ENCODE measurements at places on chromosomes 7 and 10.

DNA sequence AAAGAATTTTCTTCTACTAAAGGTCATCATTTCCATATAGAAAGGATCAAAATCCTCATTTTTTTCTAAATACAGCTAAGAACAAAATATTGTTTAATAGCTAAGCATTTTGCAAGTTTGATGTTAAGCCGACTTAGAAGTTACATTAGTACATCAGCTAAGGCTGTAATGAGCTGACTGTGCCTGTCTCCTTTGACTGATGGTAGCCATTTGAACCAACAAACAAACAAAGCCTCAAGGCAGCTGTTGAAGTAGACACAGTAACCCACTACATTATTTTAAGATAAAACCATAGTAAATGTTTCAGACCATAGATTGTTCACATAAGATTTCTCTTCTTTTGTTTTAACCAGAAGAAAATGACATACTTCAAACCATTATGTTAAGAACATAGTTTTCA lies 210.9 kb upstream of the VSTM2A start:
- no peak overlapping the region for H3K4me3 ChIP-seq
- H3K27me3 ChIP-seq, result peaks cover 8% of the 10 kb centered on the region
- H3K36me3 ChIP-seq, result no peaks in the 10 kb centered on the region
- no peaks in the 10 kb centered on the region for H3K4me1 ChIP-seq
- DNase-seq, result no peak
- H3K27ac ChIP-seq, result no peak overlapping the region

GRCh38 chr10:86699541-86699940 lies 31.2 kb downstream of the LDB3 start:
- no peak overlapping the region for H3K27ac ChIP-seq
- H3K4me3 ChIP-seq, result no peak overlapping the region
- no peaks in the 10 kb centered on the region for H3K4me1 ChIP-seq
- no peaks in the 10 kb centered on the region for H3K36me3 ChIP-seq
- DNase-seq, result no peak

DNA sequence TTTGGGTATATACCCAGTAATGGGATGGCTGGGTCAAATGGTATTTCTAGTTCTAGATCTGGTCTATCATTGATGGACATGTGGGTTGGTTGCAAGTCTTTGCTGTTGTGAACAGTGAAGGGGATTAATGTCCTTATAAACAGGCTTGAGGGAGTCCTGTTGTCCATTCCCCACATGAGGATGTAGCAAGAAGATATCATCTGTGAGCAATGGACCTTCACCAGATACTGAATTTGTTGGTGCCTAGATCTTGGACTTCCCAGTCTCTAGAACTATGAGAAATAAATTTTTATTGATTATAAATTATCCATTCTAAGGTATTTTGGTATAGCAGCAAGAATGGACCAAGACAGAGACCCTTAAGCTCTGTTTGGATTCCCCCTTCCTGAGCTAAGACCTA lies 72.2 kb upstream of the RELN start:
- H3K27ac ChIP-seq, result no peak overlapping the region
- H3K27me3 ChIP-seq, result no peaks in the 10 kb centered on the region
- no peak for DNase-seq
- no peaks in the 10 kb centered on the region for H3K36me3 ChIP-seq

DNA sequence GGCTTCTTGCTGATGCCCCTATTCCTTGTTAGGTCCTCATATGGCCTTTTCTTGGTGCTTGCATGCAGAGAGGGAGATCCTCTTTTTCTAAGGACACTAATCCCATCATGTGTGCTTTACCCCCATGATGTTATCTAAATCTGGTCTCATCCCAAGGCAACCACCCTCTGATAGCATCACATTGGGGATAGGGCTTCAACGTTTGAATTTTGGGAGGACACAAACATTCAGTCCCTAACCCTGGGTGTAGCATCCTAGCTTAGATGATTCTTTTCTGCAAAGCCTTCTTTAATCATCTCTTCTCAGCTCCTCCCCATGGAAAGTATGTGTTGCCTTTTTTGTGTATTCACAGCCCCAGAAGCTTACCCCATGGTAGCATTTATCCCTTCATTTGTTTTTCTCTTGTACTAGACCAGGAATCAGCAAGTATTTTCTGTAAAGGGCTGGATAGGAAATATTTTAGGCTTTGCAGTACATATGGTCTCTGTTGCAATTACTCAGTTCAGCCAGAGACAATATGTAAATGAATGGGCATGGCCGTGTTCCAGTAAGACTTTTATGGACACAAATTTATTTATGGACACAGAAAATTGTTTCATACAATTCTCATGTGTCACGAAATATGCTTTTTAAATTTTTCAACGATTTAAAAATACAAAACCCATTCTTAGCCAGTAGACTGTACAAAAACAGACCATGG lies 101.5 kb upstream of the CSTF2T start:
- H3K4me1 ChIP-seq, result no peaks in the 10 kb centered on the region
- no peak overlapping the region for H3K4me3 ChIP-seq
- no peak overlapping the region for H3K27ac ChIP-seq
- H3K36me3 ChIP-seq, result no peaks in the 10 kb centered on the region

DNA sequence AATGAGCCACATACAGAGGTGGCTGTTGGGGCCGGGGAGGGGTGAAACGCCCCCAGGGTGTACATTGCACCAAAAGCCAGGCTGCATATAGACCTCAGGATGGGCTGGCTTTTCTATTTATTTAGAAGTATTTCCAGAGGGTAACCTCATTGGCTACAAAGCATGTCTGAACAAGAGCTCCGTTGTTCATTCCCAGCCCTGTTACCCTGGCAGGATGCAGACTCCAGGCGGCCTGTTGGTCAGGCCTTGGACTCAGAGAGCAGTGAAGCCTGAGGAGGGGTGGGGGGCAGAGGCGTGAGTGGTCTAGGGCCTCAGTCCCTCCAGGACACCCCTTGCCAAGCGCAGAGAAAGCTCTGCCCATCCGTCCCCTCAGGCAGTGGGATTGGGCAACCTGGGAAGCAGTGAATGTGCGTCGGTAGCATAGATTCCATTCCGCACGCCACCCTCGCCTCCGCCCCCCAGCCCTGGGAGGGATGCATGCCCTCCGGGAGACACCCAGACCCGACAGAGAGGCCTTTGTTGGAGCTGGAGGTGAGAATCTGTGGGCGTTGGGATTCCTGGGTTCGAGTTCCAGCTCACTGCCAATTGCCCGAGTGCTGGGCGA lies 41.9 kb downstream of the TCF7L2 start:
- peaks cover 16% of the 10 kb centered on the region for H3K4me1 ChIP-seq
- H3K27ac ChIP-seq, result peak overlapping the region; percentile 62
- H3K4me3 ChIP-seq, result peak overlapping the region; percentile 36

All from keratinocyte (primary cell).